ENCODE measurements at places on chromosomes 1 and 21.

DNA sequence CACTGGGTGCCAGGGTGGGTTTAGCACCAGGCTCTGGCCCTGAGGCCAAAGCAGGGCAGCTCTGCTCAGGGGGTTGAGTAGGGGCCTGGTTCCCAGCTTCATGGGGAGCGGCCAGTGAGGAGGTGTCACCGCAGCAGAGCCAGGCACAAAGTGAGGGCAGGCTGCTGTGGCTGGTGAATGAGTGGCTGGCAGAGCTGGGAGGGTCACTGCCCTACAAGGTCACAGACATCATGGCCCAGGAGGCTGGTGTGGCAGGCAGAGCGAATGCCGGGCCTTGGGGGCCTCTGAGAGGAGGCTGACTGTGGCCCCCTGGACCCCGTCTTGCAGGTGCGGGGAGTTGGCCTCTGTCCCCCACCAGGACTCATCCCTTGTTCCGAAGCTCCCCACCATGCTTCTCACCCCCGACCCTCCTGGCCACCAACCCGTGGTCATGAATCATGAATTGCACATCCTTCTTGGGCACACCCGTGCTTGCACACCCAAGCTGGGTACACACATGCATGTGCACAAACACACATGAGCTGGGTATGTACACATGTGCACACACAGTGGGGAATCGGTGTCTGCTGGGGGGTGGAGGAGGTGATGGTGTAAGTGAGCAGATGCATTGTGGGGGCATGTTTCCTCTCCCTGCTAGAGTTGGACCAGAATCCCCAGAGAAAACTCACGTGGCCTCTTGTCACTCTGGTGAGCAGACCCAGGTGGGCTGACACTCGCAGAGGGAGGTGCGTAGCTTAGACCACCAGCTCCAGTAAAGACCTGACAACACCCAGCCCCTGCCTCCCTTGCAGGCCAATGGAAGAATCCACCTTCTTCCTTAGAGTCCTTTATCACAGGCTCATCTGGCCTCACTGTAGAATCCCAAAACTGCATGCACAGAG, 4.8 kb upstream of the GNB1 start:
- no peak for DNase-seq

GRCh38 chr1:200778766-200779165, 40.1 kb downstream of the CAMSAP2 start:
- peak; percentile 25 for DNase-seq

DNA sequence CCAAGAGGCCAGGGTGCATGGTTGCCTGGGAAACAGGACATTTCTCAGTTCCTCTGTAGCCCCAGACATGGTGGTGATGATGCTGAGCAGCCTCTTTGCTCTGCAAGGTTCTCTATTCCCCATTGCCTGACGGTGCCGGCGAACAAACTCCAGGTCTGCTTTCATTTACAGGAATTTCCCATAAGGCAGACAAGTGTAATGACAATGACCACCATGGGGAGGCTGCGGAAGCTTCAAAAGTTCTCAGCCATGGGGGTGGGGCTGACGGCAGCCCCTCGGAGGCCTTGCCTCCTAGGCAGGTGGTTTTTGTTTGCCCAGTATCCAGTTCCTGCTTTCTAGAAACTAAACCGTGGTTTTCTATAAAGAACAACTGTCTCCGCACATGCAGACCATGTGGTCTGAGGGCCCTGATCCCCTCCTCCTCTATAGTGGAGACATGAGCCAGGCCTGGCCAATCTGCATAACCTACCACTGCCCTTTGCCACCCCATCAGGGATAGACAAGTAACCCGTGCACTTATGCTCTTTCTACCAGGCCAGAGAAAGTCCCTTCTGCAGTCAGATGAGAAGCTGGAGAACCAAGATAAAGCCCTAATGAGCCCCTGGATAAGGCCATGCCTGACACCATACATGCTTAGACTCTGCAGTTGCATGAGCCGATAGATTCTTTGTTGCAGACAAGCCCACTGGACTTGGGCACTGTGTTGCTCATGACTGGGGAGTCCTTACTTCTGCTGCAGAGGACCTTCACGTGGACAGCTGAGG, 54.1 kb downstream of the LDLRAD2 start:
- no peak for DNase-seq

GRCh38 chr1:51303751-51304251, 26.6 kb downstream of the TTC39A start:
- peak; percentile 72 for DNase-seq

DNA sequence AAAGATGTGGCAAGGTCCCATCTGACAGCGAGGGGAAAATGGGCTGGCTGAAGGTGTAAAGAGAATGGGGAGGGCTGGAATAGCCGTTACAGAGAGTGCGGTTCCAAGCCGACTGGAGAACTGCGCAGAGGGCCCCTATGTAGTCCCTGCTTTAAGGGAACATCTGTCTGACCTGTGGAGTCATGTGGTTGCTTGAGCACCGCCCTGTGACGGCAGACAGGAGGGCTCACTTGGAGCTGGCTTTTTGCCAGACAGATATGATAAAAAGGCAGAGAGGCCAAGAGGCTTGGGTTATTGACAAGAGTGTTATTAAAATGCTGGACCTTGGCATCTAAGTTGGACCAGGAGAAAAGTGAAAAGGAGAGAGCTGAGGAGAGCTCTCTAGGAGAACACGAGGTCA, 5.9 kb upstream of the PTPRF start:
- no peak for DNase-seq

GRCh38 chr1:18934205-18935000, 22.1 kb downstream of the IFFO2 start:
- no peak for DNase-seq

DNA sequence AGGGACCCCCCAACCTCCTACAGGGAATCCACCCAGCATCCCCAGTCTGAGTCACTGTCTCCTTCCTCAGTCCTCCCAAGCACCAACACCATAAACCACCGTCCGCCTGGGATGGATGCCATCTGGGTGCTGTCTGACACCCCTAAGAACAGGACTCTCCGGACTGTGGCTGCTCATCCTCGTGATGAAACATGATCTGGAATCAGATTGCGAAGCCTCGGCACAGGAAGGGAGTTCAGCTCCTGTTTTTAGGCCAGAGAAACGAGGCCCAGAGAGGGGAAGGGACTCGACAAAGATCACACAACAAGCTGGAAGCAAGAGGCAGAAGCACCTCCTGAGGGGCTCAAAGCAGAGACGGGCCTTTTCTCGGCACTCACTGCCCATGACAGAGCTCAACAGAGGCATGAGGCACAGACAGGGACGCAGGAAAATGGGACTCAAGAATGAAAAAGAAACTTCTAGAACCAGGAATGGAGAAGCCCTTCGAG, 8.4 kb downstream of the KCNN3 start:
- peak; percentile 35 for DNase-seq

DNA sequence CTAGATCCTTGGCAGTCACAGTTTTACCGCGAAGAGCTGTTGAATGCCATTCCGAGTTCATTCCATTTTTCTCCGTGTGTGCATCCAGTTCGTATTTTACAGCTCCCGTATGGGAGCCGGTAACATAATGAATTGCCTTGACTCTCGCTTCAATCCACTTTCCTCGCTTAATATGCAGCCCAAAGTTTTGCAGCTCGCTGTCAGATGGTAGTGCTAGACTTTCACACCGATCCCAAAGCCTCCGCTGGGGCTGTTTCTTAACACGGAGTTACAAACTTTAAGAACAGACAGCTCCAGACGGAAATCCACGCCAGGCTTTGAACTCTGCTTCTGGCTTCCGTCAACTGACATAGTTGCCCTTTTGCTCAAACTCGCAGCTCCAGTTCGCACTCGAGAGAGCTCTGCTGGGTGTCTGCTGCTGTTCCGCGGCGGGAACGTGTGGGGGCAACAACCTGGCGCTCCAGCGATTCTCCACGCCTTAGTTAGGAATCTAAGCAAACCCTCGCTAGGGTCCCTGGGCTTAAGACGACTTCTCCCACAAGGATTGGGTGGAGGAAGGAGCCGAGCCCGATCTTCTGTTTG, 3.5 kb upstream of the ARID1A start:
- peak; percentile 94 for DNase-seq

GRCh38 chr1:1387098-1388077, 11.7 kb downstream of the CCNL2 start:
- DNase-seq: no peak

Measured in fibroblast of pulmonary artery (primary cell).